ENCODE measurements at places on chromosomes 2 and 18.

DNA sequence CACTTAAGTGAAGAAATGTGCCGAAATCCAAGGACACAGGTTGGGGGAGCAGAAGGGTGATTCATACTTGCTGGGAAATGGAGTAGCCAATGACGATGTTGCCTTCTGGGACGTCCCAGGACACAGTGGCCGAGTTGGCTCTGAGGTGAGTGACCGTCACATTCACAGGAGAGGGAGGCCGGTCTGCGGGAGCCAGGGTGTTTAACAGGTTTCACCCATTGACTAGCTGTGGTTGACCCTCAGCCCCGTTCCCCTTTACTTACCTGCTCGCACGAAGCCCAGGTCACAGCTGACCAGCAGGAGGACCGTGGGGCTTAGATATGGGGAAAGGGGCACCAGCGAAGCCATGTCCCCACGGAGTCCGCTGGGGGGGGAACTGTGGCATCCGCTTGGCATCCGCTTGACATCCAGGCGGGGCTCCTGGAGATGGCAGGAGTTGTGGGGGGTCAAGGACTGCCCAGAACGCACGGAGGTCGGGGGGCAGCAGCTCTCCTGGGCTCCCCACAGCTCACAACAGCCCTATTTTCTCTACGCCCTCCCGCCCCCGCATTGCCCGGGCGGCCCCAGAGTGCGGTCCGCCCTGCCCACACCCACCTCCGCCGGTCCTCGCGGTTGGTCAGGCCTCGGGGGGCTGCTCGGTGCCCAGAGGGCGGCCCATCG, 586 bp downstream of the FNDC4 start:
- DNase-seq: no peak

- DNase-seq: no peak
Observed at GRCh38 chr2:54603357-54603756, 120.1 kb upstream of the EML6 start.

DNA sequence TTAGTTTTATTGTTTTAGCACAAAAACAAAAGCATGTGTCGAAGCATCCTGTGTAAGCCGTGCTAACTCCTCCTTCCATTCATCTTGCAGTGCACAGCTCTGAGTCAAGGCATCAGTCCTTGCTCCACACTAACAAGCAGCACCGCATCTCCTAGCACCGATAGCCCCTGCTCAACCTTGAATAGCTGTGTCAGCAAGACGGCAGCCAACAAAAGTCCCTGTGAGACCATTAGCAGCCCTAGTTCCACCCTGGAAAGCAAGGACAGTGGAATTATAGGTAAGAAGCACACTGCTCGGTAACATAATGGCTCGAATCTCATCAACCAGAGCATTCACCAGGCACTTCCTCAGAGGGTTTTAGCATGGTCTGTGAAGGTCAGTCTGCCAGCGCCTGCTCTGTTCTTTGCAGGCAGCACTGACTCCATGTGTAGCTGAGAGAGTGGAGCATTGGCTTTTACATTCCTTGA, 136.2 kb downstream of the WDSUB1 start:
- no peak for DNase-seq

- no peak for DNase-seq
Observed at GRCh38 chr18:49048396-49049020, 97.7 kb upstream of the SMAD7 start.

DNA sequence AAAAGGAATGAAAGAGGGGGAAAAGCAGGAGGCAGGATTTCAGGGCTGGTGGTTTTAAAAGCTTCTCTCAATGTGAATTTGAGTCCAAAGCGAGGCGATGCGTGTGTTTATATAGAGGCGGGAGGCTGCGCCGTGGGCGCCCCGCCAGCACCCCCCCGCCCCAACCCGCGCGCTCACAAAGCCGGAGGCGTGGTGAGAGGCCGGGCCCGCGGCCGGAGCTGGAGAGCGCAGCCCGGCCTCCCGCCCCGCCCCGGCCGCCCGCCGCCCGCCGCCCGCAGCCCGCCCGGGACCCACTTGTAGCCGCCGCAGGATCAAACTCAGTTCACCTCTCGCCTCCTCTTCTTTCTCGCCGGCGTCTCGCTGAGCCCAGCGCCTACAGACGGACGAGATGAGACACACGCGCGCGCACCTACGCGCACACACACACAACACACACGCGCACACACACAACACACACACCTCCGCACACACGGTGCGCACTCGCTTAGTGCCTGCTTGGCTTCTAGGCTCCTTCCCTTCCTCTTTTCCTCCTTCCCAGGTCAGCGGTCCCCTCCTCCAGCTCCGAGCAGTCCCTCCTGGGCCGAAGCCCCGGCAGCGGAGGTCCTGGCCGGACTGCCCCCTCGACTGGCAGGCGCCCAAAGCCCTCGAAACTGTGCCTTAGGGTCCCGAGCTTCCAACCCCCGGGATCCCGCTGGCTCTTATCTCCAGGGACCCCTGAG, 1.3 kb upstream of the CYP26B1 start:
- DNase-seq: no peak

DNA sequence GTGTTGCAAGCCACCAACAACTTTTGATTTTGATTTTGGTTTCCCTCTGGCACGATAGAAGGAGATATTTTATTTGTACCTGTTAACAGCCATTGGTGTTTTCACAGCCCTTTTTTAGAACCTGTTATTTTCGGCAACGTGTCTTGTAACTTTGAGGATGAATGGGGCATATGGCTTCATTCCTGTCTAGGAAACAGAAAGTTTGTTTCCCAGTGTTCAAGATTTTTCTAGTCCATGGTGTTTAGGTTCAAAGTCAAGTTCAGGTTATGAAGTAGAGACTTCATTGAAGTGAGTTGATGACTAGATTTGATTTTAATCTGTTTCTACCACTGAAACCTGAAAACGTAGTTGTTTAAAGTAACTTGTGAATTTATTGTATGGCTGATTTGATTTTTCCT, 343 bp downstream of the RASGRP3 start:
- DNase-seq: no peak

- DNase-seq: no peak
Observed at GRCh38 chr18:48098538-48098937, 168.1 kb upstream of the SMAD2 start.

GRCh38 chr2:47015206-47015605, 99.6 kb upstream of the MCFD2 start:
- no peak for DNase-seq
